ENCODE measurements at places on chromosomes 1 and 21.

DNA sequence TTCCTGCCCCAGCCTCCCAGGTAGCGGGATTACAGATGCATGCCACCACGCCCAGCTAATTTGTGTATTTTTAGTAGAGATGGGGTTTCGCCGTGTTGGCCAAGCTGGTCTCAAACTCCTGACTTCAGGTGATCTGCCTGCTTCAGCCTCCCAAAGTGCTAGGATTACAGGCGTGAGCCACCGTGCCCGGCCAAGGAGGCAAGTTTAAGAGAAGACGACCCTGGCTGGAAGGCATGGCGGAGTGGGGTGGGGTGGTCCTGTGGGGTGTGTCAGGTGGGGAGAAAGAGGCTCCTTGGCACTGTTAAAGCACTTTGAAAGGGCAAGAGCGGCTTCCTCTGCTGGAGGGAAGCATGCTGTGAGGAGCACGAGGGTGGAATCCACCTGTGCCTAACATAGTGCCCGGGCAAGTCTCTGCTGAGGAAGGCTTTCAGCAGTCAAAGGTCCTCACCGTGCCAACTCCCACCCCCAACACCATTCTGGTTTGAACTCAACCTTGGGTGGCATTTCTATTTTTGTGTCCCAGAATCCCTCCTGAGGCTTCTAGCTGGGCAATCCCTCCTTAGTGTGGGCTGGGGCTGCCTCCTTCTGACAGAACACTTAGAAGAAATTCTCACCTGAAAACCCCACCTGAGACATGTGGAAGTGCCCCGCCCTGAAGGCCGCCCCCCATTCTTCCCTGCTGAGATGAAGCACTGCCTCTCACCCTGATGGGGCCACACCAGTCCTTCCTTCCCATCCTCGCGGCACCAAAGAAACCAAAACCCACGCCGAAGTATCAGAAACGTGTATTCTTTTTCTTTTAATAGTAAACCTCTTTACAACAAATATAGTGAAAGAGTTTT lies 37.4 kb downstream of the MEF2D start:
- DNase-seq: no peak

DNA sequence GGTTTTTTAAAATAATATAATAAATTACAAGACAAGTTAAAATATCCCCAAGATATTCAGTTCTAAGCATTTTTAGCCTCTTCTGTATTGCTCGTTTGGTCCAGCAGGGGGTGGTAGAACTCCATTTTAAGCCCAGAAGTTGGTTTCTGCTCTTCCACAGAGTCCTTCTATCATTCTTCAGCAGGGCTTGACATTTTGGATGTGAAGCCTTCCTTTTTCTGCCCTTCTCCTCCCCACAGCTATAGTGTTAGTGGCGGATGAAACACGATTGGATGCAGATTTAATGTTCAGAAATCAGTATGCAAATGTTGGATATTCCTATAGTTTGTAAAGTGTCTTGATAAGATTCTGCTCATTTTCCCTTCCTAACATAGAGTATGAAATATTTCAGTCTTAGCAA lies 1.4 kb downstream of the NCAM2 start:
- peak; percentile 18 for DNase-seq

DNA sequence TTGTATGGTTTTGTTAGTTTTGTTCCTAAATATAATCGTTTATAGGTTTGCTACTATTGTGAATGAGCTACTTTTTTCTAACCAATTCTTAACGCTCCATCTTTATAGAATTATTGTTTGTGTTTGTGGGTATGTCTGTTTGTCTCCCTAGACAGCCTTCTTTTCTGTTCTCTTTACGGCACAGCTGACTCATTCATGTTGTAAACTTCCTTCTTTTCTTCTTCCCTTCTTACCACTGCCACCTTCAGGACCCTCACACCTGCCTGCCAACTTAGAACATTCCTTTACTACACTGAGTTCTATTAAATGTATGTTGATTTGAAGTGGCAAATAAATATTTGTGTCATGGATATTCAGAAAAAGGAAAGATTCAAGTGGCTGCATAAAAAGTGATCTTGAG lies 29.1 kb downstream of the AK5 start:
- DNase-seq: no peak

GRCh38 chr1:23756676-23757075 lies 13.4 kb downstream of the ELOA start:
- DNase-seq: no peak

- DNase-seq: no peak
Observed at GRCh38 chr1:218377143-218377660, 32.1 kb downstream of the TGFB2 start.

DNA sequence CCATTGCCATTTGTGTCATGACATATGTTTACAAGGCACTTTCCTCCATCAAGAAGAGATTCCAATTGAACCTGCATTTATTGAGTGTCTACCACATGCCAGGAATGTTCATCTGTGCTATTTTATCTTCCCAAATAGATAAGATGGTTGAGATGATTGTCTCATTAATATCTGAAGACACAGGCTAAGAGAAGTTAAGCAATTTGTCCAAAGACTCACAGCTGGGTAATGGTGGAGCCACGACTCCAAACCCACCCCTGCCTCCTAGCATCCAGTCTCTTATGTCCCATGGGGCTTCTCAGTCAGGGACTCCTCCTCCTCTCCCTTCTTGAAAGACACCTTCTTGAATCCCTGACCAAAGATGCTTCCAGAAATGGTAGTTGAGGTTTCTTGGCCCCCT lies 68.1 kb downstream of the STUM start:
- no peak for DNase-seq

DNA sequence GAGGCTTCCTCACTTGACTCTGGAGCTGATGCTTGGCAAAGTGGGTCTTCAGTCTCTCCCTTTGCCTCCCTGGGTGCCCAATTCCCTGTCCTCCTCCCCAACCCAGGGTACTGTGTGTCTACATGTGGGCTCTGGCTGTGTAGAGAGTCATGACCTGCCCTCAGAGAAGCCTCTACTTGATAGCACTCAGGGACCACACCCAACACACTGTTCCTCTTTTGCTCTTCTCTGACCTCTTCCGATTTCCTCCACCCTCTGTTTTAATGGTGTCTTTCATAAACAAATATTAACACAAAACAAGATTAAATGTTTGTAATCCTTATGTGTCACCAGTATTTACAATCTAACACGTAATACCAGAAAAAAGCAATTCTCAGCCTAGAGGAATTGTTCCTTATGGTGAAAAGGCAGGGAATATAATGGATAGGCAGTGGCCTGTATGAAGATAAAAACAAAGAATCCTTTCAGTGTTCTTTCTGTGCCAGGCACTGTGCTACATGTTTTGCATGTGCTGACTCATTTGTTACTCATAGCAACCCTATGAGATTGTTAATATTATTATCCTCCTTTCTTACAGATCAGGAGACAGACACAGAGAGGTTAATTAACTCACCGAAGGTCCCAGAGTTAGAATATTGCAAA lies 58.2 kb downstream of the HSD3B1 start:
- no peak for DNase-seq

DNA sequence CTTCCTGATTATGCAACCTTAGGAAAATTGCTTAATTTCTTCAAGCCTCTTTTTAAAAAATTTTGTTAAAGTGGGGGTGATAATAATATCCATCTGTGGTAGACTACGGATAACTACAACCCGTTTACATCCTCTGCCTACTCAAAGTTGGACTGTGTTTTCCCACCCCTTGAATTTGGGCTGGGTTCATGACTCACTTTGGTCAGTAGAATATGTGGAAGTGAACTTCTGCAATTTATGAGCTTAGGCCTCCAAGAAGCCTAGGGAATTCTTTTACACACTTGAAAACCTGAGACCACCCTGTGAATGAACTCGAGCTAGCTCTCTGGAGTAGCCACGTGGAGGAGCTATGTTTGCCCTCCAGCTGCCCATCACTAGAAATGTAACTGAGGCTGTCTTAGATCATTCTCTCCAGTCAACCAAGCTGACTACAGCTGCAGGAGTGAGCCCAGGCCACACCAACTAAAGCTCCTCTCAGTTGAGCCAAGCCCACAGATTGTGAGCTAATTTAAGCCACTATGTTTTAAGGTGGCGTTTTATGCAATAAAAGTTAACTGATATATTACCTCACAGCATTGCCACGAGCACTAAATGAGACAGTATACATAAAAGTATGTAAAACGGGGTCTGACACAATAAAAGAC lies 29.6 kb upstream of the CACHD1 start:
- DNase-seq: no peak
